Forelimb muscle (tissue), 1 donor: ENCODE measurements at places on chromosomes 4 and X. TPM values are rescaled to one million over a fixed set of nuclear protein-coding genes. Genes with fewer than 3 reads are reported as not detected.

TDO2 gene
- polyA plus RNA-seq, result 0.16 TPM

DAPP1 gene
- 2.3 TPM for polyA plus RNA-seq

SORBS2 gene
- 21.3 TPM for polyA plus RNA-seq

PCYT1B gene
- polyA plus RNA-seq, result 2.0 TPM

MAGEC2 gene
- not detected for polyA plus RNA-seq

AFM gene
- polyA plus RNA-seq, result not detected

SASH3 gene
- polyA plus RNA-seq, result 2.3 TPM

FAM47E gene
- polyA plus RNA-seq, result 1.5 TPM

TCEAL5 gene
- 3.4 TPM for polyA plus RNA-seq

DNA sequence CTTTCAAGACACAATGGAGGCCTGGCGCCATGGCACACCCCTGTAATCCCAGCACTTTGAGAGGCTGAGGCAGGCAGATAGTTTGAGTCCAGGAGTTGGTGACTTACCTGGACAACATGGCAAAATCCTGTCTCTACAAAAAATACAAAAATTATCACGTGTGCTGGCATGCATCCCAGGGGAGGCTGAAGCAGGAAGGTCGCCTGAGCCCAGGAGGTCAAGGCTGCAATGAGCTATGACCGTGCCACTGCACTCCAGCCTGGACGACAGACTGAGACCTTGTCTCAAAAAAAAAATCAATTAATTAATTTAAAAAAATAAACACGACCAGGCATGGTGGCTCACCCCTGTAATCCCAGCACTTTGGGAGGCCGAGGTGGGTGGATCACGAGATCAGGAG, 2.0 kb upstream of the CTPS2 start:
- DNase-seq, result no peak

- DNase-seq, result peak; percentile 53
These were observed 33.5 kb upstream of the RASSF6 start for GRCh38 chr4:73653695-73654106.

- no peak for DNase-seq
These were observed 30.9 kb downstream of the NIPAL1 start for GRCh38 chr4:48047421-48047844.

- DNase-seq, result no peak
These were observed 49.7 kb downstream of the RASL11B start for GRCh38 chr4:52911684-52912294.

- DNase-seq, result no peak
These were observed 17.0 kb upstream of the MAGED1 start for GRCh38 chrX:51876441-51876840.

DNA sequence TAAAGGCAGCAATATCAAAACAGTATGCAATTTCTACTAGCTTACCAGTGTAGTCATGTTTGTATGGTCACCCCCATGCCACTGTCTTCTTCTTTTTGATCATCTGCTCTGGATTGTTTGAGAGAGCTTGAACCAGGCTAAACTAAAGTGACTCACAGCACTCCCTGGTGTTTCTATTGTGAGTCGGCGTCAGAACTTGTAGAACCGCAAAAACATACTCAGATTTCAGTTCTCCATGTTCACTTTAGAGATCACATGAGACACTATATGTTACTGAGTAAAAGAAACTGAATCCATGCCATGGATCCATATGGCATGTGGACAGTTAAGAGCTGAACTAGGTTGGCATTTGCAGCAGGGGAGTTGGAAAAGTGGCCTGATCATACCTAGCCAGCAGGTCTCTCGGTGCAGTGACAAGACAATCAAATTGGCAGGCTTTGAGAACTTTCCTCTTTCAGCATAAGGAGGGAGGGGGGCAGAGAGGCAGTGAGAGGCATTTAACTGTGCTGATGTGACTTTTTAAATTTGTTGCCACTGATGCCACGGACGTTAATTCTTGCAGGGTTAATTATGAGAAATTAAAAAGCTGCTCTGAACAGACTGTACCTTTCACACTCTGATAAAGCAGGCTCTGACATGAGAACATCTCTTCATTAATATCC, 88.4 kb downstream of the AFF2 start:
- DNase-seq, result no peak

GRCh38 chrX:45872480-45872879, 671.8 kb upstream of the DIPK2B start:
- no peak for DNase-seq

- no peak for DNase-seq
These were observed 67.5 kb downstream of the CAMK2D start for GRCh38 chr4:113694008-113694407.

GRCh38 chr4:90124276-90124675, 2.9 kb upstream of the CCSER1 start:
- no peak for DNase-seq

- no peak for DNase-seq
These were observed 21.4 kb upstream of the AFAP1 start for GRCh38 chr4:7960790-7961655.

DNA sequence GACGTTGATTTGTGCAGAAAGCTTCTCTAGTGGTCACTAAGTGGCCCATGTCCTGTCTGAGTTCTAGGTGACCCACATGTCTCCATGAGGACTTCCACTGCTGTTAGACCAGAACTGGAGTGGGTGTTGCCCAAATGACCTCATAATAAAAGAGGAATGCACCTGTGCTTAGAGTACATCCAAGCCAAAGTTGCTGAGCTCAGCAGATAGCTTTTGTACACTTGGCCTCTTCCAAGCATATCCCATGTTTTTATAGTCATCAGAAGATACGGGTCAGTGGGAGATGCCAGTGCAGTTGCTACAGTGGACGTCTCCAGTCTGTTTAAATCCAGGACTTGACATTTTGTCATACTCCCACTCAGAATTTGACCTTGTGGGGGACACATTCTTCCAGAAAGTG, 37.6 kb upstream of the WDR1 start:
- DNase-seq, result no peak

DNA sequence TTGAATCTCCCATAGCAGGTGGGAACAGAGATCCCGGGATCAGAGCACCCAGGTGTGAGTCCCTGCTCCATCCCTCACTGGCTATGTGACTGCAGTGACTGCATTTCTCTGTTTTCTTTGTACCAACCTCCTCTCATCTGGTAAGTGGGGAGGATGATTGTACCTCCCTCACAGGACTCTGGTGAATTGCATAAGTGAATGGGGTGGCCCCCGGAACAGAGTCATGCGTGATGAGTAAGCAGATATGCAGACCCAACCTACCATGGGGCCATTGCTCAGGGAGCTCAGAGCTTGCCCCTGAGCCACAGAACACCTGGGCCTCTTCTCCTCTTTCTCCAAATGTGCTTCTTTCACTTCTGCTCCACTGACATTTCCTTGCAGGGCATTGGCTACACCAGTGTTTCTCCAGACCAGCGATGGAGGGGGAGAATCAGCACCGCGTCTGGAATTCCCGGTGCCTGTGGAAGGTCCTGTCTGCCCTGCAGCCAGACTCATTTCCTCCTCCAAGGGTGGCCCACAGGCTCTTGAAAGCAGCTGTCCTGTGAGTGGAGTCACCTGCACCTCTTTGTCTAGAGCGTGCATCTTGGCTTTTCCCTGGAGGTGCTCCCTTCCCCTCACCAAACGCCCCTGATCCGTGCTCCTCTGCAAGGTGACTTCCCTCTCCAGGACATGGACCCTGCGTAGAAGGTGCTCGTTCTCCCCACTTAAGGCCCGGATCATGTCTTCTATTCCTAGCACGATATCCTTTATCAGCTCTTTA, 30.0 kb downstream of the C4orf50 start:
- no peak for DNase-seq

DNA sequence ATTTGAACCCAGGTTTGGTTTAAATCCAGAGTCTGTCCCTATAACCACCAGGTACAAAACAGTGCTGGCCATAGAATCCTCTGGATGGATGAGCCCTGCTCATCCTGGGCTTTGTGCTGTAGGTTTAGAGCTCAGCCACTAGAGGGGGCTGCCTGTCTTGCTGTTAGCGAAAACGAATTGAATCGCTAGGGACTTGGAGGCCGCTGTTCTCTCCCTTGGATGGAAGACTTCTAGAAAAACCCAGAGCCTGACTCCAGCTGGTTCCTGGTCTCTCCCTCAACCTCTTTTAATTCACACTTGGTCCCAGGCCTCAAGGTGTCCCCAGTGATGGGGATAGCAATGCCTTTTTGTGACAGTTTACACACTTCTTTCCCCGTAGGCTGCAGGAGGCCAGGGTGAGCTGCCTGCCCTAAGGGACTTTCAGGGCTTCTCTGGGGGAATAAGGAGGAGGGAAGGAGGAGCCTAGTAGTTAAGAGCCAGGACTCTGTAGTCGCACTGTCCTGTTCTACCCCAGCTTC, 8.7 kb downstream of the RIPPLY1 start:
- DNase-seq, result no peak

DNA sequence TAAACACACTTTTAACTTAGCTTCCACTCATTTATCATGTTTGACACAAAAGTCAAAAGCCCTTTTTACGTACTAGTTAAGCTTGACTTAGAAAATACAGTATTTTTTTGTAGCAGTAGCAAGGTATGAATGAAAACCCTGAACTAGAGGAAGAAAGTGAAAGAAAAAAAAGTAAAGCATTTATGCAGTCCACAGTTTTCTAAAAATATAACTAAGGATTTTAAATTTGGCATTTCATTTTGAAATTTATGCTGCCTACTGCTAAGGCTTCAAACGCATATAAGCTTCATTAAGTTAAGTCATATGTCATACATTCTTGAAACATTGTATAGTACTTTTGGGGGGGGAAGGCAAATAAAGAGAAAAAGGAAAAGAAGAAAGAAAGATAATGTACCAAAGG, 201.5 kb downstream of the PDGFC start:
- no peak for DNase-seq

GRCh38 chr4:109319684-109320083, 17.2 kb upstream of the COL25A1 start:
- DNase-seq, result no peak

DNA sequence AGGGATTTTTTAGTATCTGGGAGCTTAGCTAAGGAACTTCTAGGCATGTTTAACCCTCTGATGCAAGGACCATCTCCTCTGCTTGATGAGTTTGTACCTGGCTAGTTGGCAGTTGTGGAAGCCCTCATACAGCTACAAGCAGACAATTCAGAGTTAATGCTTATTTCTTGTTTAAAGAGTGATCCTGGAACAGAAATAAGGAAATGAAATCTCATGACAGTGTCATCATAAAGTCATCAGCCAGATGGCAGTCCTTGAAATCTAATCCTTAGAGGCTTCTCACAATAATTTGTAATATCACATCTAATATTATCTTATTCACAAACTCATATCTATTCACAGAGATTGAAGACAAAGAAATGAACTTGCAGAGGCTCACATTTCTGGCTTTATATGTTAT, 581.6 kb upstream of the FTHL17 start:
- no peak for DNase-seq
